ENCODE measurements at places on chromosomes 7 and 10.

DNA sequence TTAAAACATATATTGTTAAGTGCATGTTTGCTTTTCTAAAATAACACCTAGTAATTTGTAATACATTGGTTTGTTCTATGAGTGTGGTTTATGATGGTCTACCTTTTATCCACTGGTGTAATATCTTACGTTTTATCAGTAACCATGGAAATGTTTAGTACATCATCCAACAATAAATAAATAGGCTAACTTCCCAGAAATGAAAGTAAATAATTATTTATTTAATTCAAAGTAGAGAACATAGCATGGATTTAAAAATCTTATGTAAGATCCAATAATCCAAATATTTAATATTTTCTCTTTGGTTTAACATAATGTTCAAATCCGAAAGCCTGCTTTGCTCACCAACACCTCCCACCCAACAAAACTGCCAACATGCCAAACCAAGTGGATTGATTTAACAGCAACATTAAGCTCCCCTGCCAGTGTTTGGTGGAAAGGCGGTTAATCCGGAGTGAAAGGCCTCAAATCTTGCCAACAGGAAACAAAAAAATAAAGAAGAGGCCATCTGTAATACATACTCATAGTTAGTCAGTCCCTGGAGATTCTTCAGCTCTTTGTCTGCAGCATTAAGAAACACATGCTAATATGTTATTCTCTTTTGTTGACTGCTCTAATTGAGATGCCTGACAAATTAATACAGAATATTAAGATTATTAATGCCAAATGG lies 897.8 kb downstream of the CNTNAP2 start:
- no peak for DNase-seq

GRCh38 chr7:42947521-42947920 lies 15.3 kb downstream of the MRPL32 start:
- no peak for DNase-seq

GRCh38 chr7:99621271-99621670 lies 4.5 kb downstream of the ZSCAN25 start:
- DNase-seq, result no peak

GRCh38 chr7:8378349-8379019 lies 54.9 kb upstream of the NXPH1 start:
- no peak for DNase-seq

- no peak for DNase-seq
These were observed at the start of gene IKZF1 for GRCh38 chr7:50304129-50304910. Gene IKZF1, plus strand, starts transcription at chr7:50304716. Its CDS starts 14,346 bp downstream, at chr7:50319062.

- no peak for DNase-seq
These were observed 60.0 kb upstream of the ORC5 start for GRCh38 chr7:104267701-104268368.

- no peak for DNase-seq
These were observed 101.8 kb upstream of the DOCK1 start for GRCh38 chr10:126803394-126803793.

- DNase-seq, result no peak
These were observed 75.9 kb upstream of the PTPRZ1 start for GRCh38 chr7:121796936-121797656.

DNA sequence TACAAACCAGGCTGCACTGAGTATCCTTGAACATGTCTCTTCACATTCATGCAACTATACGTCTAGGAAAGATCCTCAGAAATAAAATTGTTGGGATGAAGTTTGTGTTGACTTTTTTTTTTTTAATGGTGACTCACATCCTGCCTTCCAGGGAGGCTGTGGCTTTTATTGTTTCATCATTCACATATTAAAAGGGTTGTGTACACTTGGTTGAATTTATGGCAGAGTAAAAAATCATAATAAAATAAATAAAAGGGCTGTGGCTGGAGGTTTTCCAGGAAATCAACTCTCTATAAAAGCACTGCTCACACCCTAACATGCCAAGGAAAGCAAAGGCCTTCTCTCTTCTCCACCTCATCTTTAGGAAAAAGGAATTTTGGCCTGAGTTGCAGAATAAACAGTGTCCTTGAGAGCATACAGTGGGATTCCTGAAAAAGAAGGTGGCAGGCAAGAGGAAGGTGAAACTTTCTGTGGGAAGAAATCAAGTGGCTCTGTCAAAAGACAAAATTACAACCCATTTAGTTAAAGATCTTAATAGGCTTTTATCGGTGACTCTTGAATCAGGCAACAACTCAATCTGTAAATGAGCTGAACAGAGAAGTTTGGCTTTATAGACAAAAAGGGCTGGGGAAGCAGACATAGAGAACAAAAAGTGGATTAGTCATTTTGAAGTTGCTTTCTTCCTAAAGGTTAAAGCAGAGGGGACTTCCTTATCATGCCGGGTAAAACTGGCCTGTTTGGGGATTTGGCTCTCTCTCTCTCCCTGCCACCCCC lies 41.6 kb upstream of the FHIP2A start:
- DNase-seq, result no peak

- no peak for DNase-seq
These were observed 10.7 kb downstream of the LUC7L2 start for GRCh38 chr7:139370301-139370942.

- DNase-seq, result no peak
These were observed 39.6 kb upstream of the SLC16A12 start for GRCh38 chr10:89575031-89575430.

DNA sequence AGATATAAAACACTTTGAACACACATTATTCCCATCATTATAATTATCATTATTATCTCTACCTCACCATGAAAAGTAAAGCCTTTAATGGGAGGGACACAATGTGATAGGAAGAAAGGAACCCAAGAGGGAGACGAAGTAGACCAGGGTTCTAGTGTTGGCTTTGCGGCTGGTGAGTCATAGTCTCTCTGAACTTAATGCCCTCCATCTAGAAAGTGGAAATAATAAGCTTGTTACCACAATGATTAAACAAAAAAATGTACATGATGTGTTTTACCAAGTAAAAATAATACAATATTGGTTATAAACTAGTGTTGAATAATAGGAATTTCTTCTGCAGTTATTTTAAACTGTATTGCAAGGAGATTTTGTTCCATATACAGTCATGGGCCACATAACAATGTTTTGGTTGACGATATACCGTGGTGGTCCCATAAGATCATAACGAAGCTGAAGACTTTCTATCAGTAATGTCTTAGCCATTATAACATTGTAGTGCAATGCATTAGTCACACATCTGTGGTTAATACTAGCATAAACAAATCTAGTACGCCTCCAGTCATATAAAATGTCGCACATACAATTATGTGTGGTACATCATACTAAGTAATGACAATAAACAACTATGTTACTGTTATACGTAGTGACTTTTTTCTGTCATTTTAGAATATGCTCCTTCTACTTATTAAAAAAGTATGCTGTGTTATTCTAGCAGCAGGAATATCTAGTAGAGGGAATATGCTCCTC lies 450.6 kb upstream of the SORCS1 start:
- no peak for DNase-seq

GRCh38 chr7:48426331-48426965 lies 255.2 kb downstream of the ABCA13 start:
- no peak for DNase-seq

- no peak for DNase-seq
These were observed 178.9 kb downstream of the SRPK2 start for GRCh38 chr7:105209870-105210269.

DNA sequence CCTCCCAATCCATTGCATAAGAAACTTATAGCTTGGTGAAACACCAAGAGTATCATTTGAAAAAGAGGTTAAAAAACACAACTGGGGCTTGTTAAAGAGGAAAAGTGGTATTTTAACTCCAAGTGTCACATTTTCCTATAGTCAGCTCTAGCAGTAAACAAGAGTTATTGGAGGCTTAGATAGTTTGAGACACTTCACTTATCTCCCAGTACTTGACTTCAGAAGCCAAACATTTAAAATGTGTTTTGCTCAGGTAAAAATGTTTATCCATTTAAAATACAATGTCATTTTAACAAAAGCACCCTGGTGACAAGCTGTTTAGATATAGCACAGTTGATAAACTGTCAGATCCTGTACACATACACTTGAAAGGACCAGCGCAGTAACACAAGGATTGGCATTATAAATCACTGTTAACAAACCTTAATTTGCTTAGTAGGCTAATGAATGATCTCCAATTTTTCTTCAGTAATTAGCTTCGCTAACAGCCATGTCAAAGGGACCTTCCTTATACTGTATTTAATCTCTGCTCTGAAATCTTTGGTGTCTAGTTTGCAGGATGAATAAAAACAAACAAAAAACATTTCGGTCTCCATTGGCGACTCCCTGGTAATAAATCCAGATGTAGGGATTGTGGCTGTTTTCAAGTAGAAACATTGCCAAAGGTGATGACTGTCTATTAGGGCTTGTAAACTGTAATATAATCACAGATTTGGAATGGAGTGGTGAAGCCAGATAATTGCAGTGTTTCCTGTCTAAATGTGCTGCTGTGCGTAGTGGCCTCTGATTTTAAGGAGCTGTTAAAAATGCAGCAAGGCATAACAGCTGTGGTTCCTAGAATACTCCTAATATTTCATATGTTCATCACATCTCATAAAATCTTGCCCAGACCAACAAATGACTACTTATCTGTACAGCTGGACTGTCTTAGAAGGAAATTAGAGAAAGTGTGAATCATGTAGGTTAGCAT lies 545.1 kb downstream of the AUTS2 start:
- DNase-seq, result no peak

DNA sequence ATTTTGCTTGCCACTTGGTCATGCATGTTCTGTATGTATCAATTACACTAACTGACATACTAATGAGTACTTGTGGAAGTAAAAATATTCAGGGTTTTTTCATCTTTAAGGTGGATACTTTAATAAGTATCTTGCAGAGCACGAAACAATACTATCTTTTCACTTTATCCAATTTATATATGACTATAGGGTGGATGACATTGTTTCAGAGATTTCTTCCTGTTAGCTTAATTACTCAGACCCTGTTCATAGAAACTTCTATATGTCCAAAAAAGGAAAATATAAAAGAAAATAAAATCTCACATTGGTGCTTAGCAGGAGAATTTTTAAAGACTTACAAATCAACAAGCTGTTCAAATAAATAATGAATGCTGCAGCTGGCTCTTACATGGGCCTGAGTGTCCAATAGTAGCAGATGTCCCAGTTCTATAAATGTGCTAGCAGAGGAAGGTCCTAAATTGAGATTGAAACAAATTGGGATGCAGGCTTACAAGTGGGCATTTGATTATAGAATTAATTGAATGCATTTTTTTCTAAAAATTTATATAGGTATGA lies 91.5 kb upstream of the THSD7A start:
- DNase-seq, result no peak

DNA sequence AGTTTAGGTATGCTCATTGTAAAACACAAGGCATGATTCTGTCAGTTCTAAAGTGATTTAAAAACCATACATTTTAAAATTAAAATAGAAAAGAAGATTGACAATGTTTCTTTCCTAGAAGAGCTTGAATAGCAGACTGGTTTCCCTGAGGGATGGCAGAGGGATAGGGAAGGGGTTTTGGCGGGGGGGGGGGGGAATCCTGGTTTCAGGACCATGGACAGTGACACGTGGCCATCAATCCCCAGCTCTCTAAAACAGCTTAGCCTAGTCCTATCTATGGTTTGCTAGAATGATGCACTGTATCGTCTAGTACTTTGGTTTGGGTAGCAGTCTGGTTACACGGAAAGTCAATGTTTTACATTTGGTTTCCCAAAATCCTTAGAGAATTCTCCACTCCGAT lies 88.7 kb downstream of the PHYHIPL start:
- no peak for DNase-seq

DNA sequence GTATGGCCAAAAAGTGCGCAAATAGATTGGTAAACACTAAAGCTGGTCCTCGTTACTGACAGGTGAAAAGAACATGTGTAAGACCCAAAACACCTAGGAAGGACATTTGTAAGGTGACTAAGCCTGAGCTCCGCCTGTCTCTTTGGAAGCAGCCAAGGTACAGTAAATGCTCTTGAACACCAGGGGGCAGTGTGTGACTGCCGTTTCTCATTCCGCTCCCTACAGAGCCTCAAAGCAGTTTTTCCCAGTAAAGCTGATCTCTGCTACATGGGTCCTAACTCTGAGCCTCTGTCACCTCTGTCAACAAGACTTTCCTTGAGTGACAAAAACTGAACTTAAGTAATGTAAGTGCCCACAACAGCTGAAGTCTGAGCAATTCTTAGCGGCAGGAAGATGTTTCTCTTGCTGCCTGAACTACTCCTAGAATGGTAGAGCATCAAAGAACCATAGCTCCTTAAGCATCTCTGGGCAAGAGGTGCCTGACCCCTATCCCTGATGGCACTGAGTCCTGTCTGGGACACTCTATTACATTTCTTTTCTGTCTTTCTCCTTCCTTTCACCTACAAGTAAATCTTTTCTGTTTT lies 238.0 kb upstream of the INHBA start:
- peak; percentile 69 for DNase-seq

GRCh38 chr7:129684777-129685176 lies 73.3 kb downstream of the NRF1 start:
- DNase-seq, result no peak

GRCh38 chr10:1604246-1604645 lies 133.1 kb downstream of the ADARB2 start:
- DNase-seq, result no peak

DNA sequence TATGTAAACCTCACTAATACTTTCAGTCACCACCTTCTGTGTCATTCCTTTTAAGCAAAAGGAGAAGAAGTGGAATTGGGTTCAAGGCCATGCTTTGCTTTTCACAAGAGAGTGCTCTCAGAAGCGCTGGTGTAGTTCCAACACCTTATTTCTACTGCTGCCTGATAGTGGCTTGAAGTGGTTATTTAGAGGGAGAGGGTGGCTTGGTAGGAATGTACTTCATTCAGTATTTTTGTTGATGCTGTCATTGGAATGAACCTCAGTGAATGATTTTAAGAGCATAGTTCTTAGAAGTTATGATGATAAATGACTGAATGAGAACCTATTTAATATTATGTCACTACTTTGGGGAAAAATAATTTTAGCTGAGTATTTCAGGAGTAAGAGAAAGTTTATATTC lies 396.7 kb downstream of the EXOC4 start:
- DNase-seq, result no peak

- no peak for DNase-seq
These were observed 13.7 kb downstream of the CISD1 start for GRCh38 chr10:58282615-58283014.

GRCh38 chr10:65555192-65555591 lies 1370.6 kb upstream of the LRRTM3 start:
- no peak for DNase-seq

Measured in mesothelial cell of epicardium (in vitro differentiated cells).